Non-pigmented ciliary epithelial cell (primary cell): ENCODE measurements at places on chromosomes 11 and 22.

- no peak for DNase-seq
Observed at GRCh38 chr11:73838443-73839122, 38.1 kb downstream of the COA4 start.

- DNase-seq, result no peak
Observed at GRCh38 chr11:17734986-17735817, 621 bp downstream of the KCNC1 start.

DNA sequence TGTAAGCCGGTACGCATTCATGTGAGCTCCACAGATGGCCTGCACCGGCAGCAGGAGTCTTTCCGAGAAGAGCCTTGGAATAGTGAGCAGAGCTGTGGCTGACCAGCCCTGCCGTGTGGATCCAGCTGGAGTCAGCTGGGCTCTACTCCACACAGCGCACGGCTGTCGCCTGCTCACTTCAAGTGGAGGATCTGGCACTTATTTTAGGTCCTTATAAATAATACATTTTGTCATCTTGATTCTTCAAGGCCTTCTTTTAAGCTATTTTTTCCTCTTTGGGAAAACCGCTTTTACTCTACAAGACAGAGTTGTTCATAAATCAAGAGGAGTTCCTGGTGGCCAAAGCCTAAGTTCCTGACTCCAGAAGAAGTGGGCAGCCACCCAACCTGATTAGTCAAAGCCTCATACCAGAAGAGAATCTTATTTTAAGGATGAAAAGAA is 93.8 kb downstream of the KCNC1 start:
- DNase-seq, result no peak

- no peak for DNase-seq
Observed at GRCh38 chr11:128563942-128564641, 23.3 kb downstream of the ETS1 start.

- no peak for DNase-seq
Observed at GRCh38 chr22:50399751-50400331, 56.7 kb downstream of the PPP6R2 start.

DNA sequence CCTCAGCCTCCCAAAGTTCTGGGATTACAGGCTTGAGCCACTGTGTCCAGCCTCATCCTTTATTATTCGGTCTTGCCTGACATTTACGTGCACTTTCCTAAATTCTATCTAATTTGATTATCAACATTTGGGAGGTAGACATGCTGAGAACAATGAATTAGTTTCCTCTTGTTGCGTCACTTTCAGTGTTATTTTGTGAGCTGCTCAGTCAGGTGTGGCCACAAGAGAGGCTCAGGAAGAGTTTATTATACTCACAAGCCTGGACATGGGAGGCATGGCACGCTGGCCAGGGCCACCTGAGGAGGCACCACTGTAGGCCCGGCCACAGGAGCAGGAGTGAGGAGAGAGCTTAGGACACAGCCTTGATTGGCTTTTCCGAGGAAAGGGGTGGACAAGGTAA is 59.7 kb upstream of the RBFOX2 start:
- DNase-seq, result no peak

GRCh38 chr11:61983419-61983818 is 16.0 kb upstream of the FTH1 start:
- DNase-seq, result no peak

DNA sequence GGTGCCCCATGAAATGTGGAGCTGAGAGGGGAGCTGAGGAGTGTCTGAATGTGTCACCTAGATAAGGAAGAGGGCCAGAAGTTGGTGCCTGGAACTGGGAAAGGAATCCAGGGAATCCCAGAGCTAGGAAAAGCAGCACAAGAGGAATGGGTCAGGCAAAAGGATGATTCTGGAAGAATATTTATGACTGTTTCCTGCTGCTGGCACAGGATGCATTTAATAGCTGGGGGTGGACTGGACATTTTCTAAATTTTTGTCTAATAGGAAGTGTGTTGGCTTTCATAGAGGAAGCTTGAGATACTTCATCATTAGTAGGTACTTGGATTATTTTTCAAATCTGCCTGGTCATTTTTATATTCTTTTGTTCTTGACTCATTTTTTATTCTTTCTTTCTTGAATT is 17.4 kb upstream of the MRGPRX2 start:
- no peak for DNase-seq

DNA sequence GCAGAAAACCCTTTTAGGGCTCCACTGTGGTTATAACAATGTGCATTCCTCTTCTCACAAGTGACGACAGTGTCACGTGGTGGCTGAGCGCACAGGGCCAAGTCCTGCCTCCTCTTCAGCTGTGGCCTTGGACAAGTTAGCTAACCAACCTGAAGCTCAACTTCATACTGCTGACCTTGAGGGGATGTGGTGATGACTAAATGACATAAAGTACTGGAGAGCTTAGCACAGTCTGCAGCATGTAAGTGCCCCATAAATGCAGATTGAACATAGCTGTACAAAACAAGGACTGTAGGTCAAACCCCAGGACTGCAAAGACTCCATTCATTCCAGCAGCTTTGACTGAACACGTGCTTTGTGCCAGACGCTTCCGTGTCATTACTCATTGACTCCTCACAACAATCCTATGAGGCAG is 20.1 kb upstream of the MRGPRX2 start:
- no peak for DNase-seq

- DNase-seq, result no peak
Observed at GRCh38 chr11:35318977-35319925, 100.1 kb downstream of the SLC1A2 start.

GRCh38 chr11:33387996-33388395 is 130.8 kb downstream of the HIPK3 start:
- DNase-seq, result no peak

- DNase-seq, result no peak
Observed at GRCh38 chr11:117840881-117841550, 16.5 kb upstream of the FXYD2 start.

GRCh38 chr11:68373815-68374501 is 61.6 kb downstream of the LRP5 start:
- DNase-seq, result no peak

DNA sequence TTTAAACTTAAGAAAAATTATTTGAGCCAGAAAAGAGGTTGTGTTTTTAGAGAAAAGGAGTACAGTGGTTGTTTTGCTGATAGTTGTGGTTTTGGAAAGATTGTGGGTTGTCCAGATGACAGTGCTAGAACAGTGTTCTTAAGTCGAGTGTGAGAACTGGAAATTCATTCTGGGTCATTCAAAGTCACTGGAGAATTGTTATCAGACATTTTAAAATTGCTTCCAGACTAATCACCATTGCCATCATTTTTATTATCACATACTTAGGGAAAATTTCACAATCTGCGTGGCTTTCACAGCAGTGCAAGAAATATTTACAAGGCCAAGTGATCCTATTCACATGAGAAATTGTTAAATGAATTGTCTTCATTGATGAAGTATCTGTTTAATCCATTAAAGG is 242.2 kb upstream of the DDI1 start:
- peak; percentile 38 for DNase-seq
